Heart right ventricle (tissue), 16 donors: ENCODE measurements at places on chromosomes 13 and 19. TPM values are rescaled to one million over a fixed set of nuclear protein-coding genes. Genes with fewer than 3 reads are reported as not detected.

- no peaks in the 10 kb centered on the region for H3K27me3 ChIP-seq
- DNase-seq, result no peak
- H3K27ac ChIP-seq, result no peak overlapping the region
- H3K4me1 ChIP-seq, result no peaks in the 10 kb centered on the region
- H3K36me3 ChIP-seq, result no peaks in the 10 kb centered on the region
Measured at GRCh38 chr13:85312071-85312470, 487.1 kb downstream of the SLITRK6 start.

DNA sequence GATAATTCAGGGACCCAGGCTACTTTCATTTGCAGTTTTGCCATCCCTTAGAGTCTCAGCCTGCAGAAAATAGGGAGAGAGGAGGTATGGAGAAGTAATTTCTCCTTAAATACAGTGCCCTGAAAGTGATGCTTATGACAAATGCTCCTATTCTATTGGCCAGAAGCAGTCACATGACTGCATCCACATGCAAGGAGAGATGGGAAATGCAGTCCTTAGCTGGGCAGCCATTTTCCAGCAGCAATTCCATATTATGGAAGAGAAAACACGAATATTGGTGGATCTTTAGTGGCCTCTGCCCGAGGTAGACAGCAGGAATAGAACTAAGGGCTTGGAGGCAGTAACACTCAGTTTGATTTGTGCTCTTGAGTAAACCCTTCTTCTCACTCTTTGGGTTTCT is 39.4 kb downstream of the VAV1 start:
- H3K4me3 ChIP-seq, result no peak overlapping the region
- no peaks in the 10 kb centered on the region for H3K4me1 ChIP-seq
- no peak overlapping the region for H3K27ac ChIP-seq
- DNase-seq, result no peak
- H3K27me3 ChIP-seq, result no peaks in the 10 kb centered on the region

GRCh38 chr19:39623946-39624345 is 21.6 kb downstream of the LGALS13 start:
- H3K4me1 ChIP-seq, result no peaks in the 10 kb centered on the region
- no peaks in the 10 kb centered on the region for H3K36me3 ChIP-seq
- H3K4me3 ChIP-seq, result no peak overlapping the region
- DNase-seq, result no peak
- H3K27me3 ChIP-seq, result peaks cover 28% of the 10 kb centered on the region
- H3K27ac ChIP-seq, result no peak overlapping the region

The HS6ST3 gene
- 7.6 TPM for total RNA-seq

The SLC25A41 gene
- total RNA-seq, result not detected

GRCh38 chr19:54141356-54141755 is 3.8 kb downstream of the CNOT3 start:
- no peak overlapping the region for H3K27ac ChIP-seq
- no peaks in the 10 kb centered on the region for H3K27me3 ChIP-seq
- no peak for DNase-seq
- peaks cover 44% of the 10 kb centered on the region for H3K4me1 ChIP-seq

The ZNF98 gene
- total RNA-seq, result not detected

DNA sequence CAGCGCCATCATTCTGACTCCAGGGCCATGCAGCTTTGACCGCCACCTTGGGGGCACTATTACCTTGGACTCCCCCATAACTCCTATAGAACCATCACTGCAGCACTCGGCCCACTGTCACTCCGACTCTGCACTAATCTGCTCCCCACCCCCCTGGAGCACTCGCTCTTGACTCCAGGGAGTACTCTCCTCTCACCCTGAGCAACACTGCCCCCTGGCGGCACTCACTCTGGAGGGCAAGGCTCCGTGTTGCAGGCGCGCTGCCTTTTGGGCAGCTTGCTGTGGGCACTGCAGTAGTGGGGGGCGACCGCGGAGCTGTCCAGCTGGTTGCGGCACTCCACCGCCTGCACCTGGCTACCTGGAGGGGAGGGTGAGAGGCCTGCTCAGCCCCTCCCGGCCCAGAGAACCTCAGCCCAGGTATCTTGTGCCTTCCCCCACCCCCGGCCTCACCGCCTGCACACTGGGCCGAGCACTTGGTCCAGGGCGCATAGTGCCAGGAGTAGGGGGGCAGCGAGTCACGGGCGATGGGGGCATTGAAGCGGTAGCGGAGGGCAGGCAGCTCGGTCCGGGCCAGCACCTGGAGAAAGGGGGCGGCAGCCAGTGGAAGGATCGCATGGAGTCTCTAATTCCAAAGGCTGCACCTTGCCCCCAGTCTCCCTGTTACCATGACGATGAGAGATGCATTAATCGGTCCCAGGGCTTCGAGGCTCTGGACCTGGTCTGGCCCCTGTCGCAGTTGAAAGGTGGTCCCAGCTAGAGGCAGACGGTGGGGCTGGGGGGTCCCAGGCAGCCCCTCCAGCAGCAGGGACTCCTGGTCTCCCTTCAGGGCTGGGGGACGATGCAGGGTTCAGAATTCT is 8.9 kb upstream of the MYO1F start:
- no peaks in the 10 kb centered on the region for H3K4me1 ChIP-seq
- no peak for DNase-seq
- H3K4me3 ChIP-seq, result no peak overlapping the region
- no peaks in the 10 kb centered on the region for H3K27me3 ChIP-seq
- peaks cover 14% of the 10 kb centered on the region for H3K36me3 ChIP-seq
- no peak overlapping the region for H3K27ac ChIP-seq
